ENCODE measurements at places on chromosomes 3 and 15. TPM values are rescaled to one million over a fixed set of nuclear protein-coding genes. Genes with fewer than 3 reads are reported as not detected.

SUSD5 gene
- 0.19 TPM for total RNA-seq

DNA sequence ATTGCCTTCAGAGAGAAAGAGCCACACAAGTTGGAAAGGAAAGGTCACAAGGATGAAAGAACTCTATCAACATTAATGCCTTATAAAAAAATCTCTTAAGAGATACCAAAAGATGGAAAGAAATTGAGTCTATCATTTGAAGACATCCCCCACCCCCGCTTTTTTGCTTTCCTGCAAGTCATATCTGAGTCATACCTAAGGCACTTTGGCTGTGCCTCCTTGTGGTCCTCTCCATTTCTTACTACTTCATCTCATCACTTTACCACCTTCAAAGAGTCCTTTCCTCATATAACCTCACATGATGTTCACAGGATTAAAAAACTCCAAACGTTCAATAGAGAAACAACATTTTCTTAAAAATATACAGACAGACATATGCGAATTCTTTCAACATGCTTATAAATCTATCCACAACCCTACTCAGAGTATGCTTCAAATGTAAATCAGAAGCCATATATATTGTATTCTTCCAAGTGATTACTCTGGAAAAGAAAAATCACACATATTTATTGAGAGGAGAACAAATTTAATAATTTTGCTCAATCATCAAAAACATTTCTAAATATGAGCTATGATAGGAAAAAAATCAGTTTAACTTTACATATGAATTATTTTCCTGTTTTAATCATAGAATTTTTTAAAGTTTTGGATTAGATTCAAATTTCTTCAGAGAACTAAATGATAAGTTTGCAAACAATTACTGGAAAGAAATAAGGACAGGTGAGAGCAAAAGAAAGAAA is 1003.9 kb upstream of the CFAP20DC start:
- H3K27ac ChIP-seq: no peak overlapping the region
- no peak overlapping the region for H3K4me3 ChIP-seq
- DNase-seq: no peak
- no peaks in the 10 kb centered on the region for H3K4me1 ChIP-seq
- no peaks in the 10 kb centered on the region for H3K27me3 ChIP-seq

GATM gene
- total RNA-seq: 720 TPM

WDR93 gene
- total RNA-seq: not detected

- H3K27ac ChIP-seq: no peak overlapping the region
- no peaks in the 10 kb centered on the region for H3K4me1 ChIP-seq
- no peak for DNase-seq
- no peak overlapping the region for H3K4me3 ChIP-seq
Measured at GRCh38 chr3:43526956-43527355, 94.9 kb downstream of the ANO10 start.

DNA sequence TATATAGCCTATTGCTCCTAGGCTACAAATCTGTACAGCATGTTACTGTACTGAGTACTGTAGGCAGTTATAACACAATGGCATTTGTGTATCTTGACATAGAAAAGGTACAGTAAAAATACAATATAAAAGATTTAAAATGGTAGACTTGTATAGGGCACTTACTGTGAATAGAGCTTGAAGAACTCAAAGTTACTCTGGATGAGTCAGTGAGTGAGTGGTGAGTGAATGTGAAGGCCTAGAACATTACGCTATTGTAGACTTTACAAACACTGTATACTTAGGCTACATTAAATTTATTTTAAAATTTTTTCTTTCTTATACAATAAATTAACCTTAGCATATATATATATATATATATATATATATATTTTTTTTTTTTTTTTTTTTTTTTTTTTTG is 140.0 kb upstream of the UBE2E1 start:
- no peak for DNase-seq
- H3K36me3 ChIP-seq: no peaks in the 10 kb centered on the region
- H3K4me1 ChIP-seq: no peaks in the 10 kb centered on the region
- no peak overlapping the region for H3K4me3 ChIP-seq
- peaks cover 2% of the 10 kb centered on the region for H3K27me3 ChIP-seq

CAPN3 gene
- total RNA-seq: 2.0 TPM

DNA sequence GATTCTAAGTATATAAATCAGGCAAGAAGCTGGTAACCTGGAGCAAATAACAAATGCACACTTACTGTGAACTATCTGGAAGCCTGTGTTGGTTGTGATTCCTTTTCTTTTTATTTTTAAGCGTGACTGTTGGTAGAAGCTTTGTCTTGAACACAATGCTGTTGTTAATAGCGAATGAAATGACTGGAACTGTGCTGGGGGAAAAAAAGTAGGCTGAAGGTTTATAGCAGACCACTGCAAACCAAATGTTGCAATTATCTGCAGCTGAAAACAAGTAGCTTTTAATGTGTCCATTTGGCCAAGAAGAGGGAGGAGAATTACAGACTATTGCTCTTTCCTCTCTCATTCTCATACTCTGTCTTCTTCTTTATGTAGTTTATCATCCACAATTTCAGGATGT is 184.5 kb upstream of the DNAJC19 start:
- no peak for DNase-seq

DNA sequence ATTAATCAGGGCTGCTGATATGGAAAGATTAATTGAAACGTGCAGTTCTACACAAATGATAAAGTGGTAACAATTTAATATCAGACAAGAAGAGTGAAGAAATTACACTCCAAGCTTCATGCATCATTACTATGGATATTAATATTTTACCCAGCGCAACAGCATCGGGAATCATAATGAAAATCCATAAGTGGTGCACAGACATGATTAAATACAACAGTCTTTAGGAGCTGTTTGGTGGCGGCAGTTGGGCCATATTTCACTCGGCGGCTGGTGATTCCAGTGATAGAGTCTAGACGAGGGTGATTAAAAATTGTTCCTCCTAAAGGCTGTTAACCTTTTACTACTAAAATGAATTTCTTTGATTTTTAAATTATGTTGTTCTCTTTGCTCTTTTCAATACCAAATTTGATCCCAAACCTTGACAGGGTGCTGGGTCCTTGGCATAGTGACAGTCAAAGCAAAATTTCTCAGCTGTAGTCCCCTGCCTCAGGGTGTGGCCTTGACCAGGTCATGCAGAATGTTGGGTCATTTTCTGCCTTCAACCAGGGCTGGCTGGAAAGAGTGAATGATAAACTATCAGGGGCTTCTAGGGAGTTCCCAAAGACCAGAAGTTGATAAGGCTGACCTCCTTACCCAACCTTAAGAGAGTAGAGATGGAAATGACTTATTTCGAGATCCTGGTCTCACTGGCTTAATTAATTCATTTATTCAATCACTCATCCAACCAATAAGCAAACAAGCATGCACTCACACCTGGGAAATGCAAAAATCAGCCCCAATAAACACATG is 392.0 kb downstream of the IL20RB start:
- no peaks in the 10 kb centered on the region for H3K27me3 ChIP-seq
- H3K4me3 ChIP-seq: no peak overlapping the region
- DNase-seq: no peak
- H3K4me1 ChIP-seq: no peaks in the 10 kb centered on the region
- H3K36me3 ChIP-seq: no peaks in the 10 kb centered on the region
- H3K27ac ChIP-seq: no peak overlapping the region

GRCh38 chr3:136135039-136135802 is 60.9 kb downstream of the MSL2 start:
- H3K27ac ChIP-seq: no peak overlapping the region
- H3K36me3 ChIP-seq: no peaks in the 10 kb centered on the region
- peak; percentile 42 for DNase-seq

C2CD4B gene
- total RNA-seq: 1.8 TPM

RNF168 gene
- 9.2 TPM for total RNA-seq

GRCh38 chr3:51306093-51306492 is 79.0 kb upstream of the MANF start:
- H3K36me3 ChIP-seq: no peaks in the 10 kb centered on the region
- H3K4me3 ChIP-seq: no peak overlapping the region
- no peak for DNase-seq

DNA sequence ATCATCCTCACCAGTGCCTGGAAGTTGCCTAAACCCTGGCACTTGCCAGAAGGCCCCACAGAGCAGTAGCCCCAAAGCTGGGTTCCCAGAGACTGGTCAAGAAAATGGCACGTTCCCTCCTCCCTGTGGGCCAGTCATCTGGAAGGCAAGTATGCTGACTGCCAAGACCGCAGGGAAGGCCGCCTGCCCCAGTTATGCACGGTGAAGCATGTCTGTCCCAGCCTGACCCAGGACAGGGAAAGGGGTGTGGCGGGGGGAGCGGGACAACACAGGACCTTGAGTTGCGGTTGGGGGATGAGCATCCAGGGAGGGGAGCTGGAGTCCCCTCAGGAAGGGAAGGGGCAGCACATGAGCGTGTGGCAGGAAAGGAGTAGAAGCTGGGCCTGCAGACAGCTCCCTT is 33.0 kb downstream of the RBPMS2 start:
- no peaks in the 10 kb centered on the region for H3K27me3 ChIP-seq
- no peak for DNase-seq
- H3K4me3 ChIP-seq: no peak overlapping the region

CAND2 gene
- total RNA-seq: 0.84 TPM

DNA sequence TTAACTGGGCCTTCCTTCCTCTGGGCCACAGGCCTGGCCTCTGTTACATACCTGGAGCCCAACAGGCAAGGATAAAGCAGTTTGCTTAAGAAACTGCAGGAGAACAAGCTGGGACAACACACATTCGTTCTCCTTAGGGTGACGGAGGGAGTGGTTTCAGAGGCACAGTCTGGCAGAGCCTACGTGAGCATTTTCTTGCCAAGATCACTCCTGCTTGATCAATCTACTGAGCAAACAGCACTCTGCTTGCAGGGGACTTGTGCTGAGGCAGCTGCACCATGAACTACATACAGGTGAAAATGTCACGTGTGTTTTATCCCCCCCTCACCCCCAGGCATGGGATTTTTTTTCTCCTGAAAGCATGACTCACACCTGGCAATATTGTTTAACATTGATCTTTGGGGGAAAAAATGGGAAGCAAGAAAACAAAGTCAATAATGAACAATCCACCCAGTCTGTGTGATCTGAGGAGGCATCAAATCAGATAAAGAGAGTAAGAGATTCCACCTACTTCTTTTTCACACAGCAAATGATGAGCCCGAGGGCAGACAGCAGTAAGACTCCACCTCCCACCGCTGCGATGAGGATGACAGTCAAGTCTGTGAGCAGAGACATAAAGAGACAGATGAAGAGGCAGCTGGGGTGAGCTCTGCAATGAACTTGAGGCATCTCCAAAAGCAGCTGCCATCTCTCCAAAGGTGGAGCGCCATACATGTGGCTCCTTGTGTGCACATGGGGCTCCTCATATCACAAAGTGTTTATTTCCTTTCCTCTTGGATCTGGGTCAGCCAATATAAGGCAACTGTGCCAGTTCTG is 57.4 kb downstream of the CDCP1 start:
- no peak overlapping the region for H3K4me3 ChIP-seq
- DNase-seq: no peak
- no peaks in the 10 kb centered on the region for H3K36me3 ChIP-seq
- no peaks in the 10 kb centered on the region for H3K4me1 ChIP-seq
- no peak overlapping the region for H3K27ac ChIP-seq

B4GALT4 gene
- total RNA-seq: 9.3 TPM

DNA sequence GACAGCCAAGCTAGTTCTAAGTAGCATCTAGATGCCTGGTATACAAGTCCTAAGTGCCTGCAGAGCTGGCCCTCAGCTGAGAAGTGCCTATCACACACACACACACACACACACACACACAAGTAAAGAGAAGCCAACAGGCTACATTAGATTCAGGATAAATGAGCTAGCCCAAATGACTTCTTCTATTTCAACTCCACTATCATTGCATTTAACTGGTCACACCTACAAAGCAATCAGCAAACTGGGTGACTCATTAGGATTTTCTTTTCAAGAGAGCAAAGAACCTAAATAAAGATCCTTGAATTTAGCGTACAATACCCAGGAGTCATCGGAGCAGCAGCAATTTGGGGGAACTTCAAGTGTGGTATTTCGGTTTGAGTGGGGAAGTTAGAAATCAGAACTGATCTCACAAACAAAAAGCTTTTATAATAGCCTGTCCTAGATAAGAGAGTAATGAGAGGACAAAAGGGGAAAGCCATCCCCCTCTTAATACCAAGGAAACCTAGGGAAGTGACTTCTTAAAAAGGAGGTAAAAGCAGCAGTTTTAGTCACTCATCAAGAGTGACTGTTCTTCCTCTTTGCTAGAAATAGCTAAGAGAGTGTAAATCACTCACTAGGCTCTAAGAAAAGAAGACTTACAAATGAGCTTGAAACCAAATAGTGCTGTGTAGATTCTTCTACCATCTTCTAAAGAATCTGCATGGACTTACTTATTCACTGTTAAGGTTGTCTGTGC is 112.7 kb downstream of the TNIK start:
- no peaks in the 10 kb centered on the region for H3K27me3 ChIP-seq
- no peak overlapping the region for H3K4me3 ChIP-seq
- no peak for DNase-seq
- peaks cover 4% of the 10 kb centered on the region for H3K4me1 ChIP-seq
- no peaks in the 10 kb centered on the region for H3K36me3 ChIP-seq

FBXO40 gene
- total RNA-seq: 0.05 TPM

GRCh38 chr15:41020829-41021228 is 67.6 kb downstream of the CHAC1 start:
- no peaks in the 10 kb centered on the region for H3K27me3 ChIP-seq
- peaks cover 5% of the 10 kb centered on the region for H3K36me3 ChIP-seq
- H3K27ac ChIP-seq: no peak overlapping the region
- DNase-seq: no peak
- H3K4me3 ChIP-seq: no peak overlapping the region
- no peaks in the 10 kb centered on the region for H3K4me1 ChIP-seq

DNA sequence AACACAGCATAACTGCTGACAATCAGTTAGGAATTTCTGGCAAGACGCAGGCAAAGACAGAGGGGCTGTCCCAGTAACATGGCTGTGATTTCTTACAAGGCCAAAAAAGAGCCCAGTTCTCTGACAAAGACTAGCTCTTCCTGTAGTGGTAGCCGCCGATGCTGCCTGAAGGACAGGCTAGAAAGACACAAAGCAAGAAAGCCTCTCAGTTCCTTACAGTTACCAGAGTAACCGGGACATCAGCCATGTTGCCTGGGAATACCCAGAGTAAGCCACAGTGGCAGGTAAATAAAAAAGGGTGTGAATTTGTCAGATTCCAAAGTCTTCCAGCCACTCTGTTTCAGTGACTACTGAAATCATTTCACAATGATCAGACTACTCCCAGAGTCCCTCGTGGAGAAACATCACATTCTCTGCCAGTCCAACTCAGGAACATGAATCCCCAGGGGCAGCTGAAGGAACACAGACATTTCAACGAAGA is 493.6 kb upstream of the ADAMTS9 start:
- H3K4me3 ChIP-seq: no peak overlapping the region
- H3K27ac ChIP-seq: no peak overlapping the region
- no peaks in the 10 kb centered on the region for H3K4me1 ChIP-seq
- no peak for DNase-seq
- H3K27me3 ChIP-seq: no peaks in the 10 kb centered on the region

DNA sequence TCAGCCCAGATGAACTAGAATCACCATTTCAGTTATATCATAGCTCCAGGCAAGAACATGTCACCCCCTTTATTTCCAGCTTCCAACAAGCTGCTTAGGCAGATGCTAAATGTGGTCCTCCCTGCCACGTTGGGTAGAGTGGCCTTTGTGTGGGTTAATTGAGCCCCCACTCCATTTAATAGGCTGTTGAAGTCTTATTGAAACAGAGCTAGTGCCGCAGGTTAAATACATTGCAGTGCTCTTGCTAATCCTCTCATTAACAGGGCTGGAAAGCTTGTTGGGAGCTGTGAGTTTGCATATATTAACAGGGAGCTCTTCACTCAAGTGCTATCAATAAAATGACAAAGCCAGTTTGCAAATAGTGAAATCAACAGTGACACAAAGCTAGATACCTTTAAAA is 248.4 kb upstream of the CMC1 start:
- no peak for DNase-seq
- no peaks in the 10 kb centered on the region for H3K4me1 ChIP-seq
- no peak overlapping the region for H3K27ac ChIP-seq
- no peaks in the 10 kb centered on the region for H3K27me3 ChIP-seq
- no peaks in the 10 kb centered on the region for H3K36me3 ChIP-seq

Data from liver (tissue), 10 donors.